ENCODE measurements at places on chromosomes 6 and 20.

- DNase-seq, result no peak
These were observed 30.1 kb upstream of the NOX3 start for GRCh38 chr6:155485756-155486155.

DNA sequence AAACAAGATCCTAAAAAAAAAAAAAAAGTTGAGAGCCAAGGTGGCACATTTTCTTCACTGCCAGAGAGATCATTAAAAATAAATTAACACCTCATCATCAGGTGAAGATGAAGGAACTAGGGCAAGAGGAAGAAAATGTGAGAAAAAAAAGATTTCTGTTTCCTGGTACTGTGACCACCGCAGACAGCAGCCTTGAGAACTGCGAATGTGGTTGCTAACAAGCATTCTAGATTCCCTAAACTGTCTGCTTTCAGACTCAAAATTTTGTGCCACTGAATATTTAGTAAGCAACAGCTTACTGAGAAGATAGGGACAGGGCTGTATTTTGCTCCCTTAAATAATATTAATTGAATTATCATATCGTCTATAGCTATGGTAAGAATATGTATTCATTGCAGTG lies 24.1 kb upstream of the MBOAT1 start:
- no peak for DNase-seq

- DNase-seq, result no peak
These were observed 137.2 kb downstream of the FARS2 start for GRCh38 chr6:5398530-5398929.

GRCh38 chr6:46014511-46015118 lies 1.0 kb downstream of the CLIC5 start:
- DNase-seq, result peak; percentile 18

All from renal cortex interstitium (tissue), 15 donors.